ENCODE measurements at places on chromosomes 2 and 18.

GRCh38 chr2:201248288-201248844 is 12.0 kb upstream of the CASP8 start:
- no peak for DNase-seq

- DNase-seq: no peak
These were observed 79.5 kb upstream of the ALPP start for GRCh38 chr2:232299084-232299483.

DNA sequence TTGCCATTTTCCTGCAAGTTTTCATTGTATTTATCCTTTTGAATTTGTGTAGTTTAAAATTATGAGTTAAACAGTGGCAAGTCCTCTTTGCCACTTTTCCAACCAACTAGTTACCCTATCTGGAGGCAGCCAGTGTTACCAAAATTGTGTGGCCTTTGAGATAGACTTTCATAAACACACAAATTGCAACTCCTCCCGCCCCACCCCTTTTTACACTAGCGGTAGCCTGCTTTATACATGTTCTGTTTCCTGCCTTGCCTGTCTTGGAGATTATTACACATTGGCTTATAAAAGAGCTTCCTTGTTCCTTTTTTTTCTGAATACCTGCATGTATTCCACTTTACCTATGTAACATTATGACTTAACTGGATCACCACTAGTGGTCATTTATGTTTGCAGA is 56.5 kb downstream of the RPIA start:
- DNase-seq: no peak

GRCh38 chr2:96970248-96970875 is 16.0 kb downstream of the FAM178B start:
- no peak for DNase-seq

GRCh38 chr2:155907211-155907610 is 425.3 kb downstream of the NR4A2 start:
- DNase-seq: no peak

- no peak for DNase-seq
These were observed 22.2 kb downstream of the TRIP12 start for GRCh38 chr2:229899604-229900003.

DNA sequence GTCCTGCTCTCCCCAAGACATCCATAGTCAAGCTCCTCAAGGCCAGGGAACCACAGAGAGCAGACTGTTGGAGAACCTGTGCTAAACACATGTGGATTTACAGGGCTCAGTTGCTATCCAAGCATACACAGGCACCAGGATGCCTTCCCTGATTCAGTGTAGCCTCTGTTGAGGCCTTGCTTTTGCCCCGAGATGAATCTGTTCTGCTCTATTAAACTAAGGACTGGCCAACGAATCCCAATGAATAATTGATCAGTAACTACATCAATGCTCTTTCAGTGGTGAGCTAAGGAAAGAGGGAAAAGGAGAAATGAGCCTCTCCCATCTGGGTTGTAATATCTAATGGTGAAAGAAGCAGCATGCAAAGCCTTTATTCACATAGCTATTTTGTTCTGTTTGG is 58.7 kb upstream of the SPTBN1 start:
- no peak for DNase-seq

DNA sequence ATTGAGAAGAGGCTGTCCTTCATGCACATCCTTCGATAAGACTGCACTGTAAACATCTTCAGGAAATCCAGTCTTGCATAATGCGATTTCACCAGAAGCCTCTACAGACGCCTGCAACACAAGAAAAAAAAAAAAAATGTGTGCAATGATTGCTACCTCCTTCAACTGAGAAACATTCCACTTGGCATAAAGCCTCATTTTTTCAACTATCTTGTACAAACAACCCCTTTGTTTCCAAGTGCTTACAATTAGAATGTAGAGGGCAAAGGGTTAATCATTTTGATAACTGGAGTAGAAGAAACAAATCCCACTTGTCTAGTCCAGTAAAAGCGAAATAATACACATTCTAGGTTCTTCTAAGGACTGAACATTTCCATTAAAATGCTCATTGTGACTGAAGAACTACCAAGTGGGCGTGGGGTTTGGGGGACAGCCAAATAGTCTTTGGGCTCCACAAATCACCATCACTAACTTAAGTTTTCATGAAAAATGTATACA is 29.2 kb downstream of the CDH2 start:
- DNase-seq: no peak

DNA sequence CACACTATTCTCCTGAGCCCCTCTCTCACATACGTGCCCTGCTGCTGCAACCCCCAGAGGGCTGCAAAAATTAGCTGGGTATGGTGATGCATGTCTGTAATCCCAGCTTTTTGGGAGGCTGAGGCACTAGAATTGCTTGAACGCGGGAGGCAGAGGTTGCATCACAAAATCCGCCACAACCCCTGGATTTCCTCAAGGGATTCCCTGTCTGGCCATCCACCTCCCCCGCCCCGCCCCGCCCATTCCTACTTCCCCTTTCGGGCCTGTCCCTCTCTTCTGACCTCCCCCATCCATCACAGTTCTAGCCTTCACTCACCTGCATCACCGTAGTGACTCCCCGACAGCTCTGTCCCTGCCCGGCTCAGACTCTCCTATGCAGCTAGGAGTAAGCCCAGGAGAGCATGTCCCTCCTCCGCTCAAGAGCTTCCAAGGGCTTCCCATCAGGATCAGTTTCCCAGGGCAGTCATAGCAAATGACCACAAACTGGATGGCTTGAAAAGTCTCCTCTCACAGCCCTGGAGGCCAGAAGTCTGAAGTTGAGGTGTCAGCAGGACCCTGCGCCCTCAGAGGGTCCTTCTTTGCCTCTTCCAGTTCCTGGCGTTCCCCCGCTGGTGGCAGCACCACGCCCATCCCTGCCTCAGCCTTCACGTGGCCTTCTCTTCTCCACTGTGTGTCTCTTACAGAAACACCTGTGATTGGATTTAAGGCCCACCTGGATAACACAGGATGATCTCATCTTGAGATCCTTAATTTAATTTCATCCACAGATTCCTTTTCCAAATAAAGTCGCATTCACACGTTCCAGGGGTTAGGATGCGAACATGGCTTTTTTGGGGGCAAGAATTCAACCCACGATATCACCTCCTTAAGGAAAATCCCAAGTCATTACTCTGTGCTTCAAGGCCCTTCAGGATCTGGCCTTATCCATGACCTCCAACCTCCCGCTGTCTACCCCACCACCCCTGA is 58.5 kb downstream of the HS1BP3 start:
- DNase-seq: no peak

- DNase-seq: peak; percentile 82
These were observed 48.8 kb downstream of the ADNP2 start for GRCh38 chr18:80157708-80158343.

DNA sequence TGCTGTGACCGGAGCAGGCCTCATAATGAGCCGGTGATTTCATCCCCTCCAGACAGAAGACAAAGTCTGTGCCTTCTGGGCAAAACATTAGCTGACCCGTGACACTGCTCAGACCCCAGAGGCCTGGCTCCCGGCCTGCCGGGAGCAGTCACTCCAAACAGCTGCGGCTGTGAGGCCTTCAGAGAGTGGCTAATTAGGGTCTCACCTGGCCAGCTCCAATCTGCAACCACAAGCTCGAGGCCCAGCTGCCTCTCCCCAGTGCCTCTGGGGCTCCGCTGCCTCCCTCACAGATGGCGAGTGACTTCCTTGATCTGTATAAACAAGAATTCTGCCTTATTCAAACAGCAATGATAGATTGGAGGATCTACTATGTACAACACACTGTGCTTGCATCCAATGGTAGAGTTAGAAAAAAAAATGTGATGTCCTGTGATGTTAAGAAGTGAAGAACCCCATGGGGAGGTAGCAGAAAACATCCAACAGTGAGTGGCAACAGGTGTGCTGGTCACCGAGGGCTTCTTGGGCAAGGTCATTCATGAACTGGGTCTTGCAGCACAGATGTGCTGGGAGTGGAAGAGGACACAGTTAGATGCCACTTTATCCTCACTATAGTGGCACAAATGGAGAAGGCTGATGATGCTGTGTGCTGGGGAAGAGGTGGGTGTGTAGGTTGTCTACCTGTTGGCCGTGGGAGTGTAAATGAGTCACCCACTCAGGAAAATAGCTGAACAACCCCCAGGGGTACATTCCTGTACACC is 98.2 kb upstream of the ASAP2 start:
- DNase-seq: no peak

DNA sequence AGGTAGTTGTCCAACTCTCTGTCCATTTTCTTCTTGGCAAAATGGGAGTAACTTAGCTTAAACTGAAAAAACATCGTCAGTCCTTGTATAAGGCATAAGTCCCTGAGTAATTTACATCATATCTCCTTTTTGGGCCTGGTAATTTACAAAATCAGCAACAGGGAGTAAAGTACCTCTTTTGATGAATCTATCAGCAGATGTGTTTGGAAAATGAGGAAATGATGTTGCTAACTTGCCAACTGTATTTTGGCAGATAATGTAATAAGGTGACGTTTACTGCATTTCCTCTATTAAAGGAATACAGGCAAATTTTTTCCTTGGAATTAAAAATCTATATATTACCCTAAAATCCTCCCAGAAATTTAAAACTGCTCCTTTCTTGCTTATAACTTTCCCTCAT is 29.2 kb downstream of the ANKRD44 start:
- DNase-seq: no peak

- DNase-seq: no peak
These were observed 44.3 kb downstream of the NTSR2 start for GRCh38 chr2:11625671-11626070.

DNA sequence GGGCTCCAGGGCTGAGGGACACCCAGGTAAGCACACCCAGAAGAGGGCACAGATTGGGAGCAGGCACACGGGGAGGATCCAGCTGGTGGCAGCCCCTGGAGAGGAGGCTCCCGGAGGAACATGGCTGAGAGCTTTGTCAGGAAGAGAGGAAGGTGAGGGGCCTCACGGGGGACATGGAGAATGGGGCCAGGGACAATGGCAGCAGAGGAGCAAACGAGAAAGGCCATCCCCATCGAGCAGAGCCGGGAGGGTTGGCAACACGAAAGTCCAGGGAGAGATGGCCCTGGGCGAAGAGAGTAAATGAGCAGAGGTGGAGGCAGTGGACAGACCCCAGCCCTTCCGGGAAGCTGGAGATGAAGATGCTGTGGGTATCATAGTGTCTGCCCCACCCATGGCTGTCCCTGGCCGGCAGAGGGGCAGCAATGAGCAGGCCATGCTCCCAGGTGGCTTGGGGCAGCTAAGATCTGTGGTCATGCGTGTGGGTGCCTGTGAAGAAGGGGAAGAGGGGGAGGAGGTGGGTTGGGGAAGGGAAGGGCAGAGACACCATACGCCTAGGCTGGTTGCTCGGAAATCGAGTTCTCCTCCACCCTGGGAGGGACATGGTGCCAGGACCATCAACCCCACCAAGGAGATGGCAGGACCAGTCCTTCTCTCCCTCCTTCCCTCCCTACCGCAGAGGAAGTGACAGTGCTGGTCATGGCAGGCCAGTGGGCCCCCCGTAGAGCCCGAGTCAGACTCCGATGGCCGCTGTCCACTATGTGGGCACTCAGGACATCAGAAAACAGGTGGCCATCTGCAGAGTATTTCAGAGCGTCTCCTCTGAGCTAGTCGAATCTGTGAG is 191.7 kb downstream of the NDUFA10 start:
- peak; percentile 12 for DNase-seq

DNA sequence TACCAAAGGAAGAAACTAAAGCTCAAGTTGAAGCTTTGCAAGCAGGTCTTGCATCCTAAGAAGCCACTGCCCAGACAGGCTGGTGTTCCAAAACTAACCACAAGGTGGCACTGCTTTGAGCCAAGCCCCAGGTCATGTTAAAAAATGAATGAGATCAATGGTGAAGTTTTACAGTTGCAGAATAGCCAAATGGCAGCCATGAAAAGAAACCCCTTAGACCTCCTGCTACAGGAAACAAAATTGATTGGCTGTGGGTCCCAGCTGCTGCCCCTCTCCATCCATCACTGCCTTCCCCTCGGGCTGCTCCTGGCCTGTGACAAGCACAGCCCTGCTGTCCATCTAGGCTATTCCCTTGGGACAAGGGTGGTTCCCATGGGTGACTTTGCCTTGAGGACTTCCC is 20.7 kb upstream of the MREG start:
- DNase-seq: peak; percentile 86

- DNase-seq: no peak
These were observed 51.6 kb downstream of the LDAH start for GRCh38 chr2:20771299-20771698.

DNA sequence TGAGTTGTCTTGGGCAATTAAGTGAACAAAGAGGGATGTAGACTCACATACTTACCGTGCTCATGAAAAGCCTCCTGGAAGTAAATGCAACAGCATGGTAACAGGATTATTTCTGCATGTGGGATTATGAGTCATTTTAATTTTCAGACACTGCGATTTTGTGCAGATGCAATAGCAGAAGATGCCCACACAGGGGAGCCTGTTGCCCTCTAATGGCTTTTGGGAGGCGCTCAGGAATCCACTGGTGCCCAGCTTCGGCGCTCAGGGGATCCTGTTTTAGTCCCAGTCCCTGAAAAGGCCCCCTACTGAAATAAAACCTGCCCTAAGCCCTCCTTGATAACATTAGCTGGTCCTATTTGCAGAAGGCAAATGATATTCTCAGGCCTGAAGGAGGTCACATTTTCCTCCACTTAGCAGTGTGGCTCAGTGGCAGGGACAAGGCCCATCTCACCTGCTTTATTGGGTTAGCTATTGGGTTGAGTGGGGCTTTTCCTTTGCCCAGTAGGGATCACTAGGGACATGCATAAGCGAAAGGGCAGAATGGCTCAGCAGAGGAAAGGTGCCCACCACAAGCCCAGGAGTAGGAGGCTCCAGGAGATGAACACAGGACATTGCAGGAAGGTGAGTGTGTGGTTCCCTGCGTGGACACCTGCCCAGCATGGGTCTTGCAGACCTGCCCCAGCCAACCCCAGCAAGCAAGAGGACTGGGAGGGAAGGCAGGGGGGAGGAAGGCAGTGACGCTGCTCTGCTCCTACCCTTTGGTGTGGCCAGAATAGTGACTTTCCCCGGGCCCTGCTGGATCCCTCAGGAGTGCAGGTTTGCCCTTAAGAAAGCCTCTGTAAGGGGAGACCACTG is 26.5 kb upstream of the KCNS3 start:
- DNase-seq: peak; percentile 37

- no peak for DNase-seq
These were observed 11.3 kb upstream of the DPP4 start for GRCh38 chr2:162085090-162085891.

DNA sequence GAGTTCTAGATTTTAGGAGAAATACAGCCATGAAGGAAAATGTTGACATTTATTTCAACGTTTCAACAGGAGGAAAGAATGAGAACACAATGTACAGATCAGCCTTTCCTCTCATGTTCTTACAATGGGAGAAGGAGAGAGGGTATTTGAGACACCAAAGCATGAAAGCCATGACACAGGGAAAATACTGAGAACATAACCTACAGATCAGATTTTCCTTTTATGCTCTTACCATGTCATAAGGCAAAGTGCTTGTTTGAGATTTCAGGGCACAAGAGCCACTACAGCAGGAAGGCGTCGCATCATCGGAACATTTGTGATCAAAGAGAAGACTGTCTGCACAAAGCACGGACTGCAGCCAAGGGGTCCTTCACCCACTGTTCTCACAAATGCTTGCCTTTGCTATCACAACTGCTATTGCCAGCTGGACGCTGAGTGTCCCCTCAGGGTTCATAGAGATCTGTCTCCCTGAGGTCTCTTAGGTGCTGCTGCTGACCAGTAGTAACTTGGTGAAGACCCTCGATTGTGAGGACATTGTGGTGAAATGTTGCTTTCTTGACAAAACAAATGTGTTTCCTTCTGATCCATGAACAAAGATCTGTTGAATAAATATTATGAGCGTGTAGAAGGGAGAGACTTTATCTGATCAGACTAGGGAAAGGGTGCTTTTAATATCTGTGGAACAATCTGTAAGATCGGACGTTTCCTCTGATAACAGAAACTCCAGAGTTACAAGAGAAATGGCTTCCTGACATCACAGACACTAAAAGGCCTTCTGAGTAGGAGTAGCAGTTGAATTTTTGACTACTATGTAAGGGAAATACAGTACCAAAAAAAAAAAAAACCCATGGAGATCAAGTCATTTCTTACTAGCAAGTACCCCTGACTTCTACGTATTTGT is 6.4 kb upstream of the IL1RL1 start:
- peak; percentile 52 for DNase-seq

Data from activated T-cell treated with anti-CD3 and anti-CD28 coated beads, Interleukin-2, amount 50 U/mL, for 24 hours (primary cell).